ENCODE measurements at places on chromosomes 6 and 20. TPM values are rescaled to one million over a fixed set of nuclear protein-coding genes. Genes with fewer than 3 reads are reported as not detected.

The KCNG1 gene
- total RNA-seq, result 77.5 TPM

- DNase-seq, result no peak
Measured at GRCh38 chr6:143241111-143241510, 180.4 kb downstream of the AIG1 start.

DNA sequence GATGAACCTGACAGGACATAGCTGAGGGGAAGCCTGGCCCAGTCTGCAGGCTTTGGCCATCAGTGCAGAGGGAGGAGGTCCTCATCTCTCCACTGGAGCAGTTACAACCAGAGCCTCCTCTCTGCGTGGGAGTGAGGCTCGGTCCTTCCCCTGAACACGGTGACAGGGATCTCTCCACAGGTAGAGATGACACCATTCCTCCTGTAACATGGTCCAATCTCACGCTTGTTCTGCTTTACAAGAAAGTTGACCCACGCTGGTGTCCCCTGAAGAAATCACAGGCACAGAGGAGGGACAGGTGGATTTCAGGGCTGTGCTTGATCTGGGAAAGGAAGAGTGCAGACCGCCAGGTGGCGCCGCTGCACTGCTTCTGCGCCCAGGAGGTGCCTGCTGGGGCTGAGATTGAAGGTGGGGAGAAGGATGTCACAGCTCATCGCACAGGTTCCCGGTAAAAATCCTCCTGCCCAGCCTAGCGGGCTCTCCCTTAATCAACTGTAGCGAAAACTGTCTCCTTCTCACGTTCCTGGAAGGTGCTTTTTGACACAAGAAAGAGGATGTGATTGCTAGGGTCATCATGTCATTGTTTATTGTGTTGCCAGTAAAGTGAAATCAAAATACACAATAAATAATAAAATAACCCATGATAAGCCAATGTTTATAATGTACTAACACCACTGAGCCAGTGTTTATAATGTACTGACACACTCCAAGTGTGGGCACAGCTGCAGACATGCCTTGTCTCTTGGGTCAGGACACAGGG lies 20.4 kb downstream of the HLA-G start:
- peak; percentile 45 for DNase-seq

The SLC22A16 gene
- not detected for total RNA-seq

The LHFPL5 gene
- total RNA-seq, result not detected

The TSPO2 gene
- not detected for total RNA-seq

DNA sequence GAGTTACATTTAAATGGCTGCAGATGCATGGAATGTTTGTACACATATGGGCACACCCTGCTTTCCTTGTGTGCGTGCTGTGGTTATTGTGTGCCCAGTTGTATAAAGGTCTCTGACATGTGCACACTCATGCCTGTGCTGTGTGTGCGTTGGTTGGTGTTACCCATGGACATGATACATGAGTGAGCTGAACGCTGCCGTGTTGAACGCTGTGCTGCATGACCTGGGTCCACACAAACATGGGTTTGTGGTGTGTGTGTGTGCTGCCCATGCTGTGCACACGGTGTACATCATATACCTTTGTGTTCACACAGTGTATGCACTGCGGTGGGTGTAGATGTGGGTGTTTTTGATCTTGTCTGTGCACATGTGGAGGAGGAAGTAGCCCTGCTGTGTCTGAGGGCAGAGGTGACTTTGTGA lies 54.4 kb downstream of the TOX2 start:
- no peak for DNase-seq

The BRPF3 gene
- total RNA-seq, result 5.9 TPM

GRCh38 chr6:18352001-18352400 lies 35.1 kb upstream of the RNF144B start:
- no peak for DNase-seq

GRCh38 chr20:45318948-45319347 lies 10.8 kb upstream of the MATN4 start:
- no peak for DNase-seq

GRCh38 chr20:59788811-59789397 lies 144.5 kb downstream of the SYCP2 start:
- DNase-seq, result no peak

DNA sequence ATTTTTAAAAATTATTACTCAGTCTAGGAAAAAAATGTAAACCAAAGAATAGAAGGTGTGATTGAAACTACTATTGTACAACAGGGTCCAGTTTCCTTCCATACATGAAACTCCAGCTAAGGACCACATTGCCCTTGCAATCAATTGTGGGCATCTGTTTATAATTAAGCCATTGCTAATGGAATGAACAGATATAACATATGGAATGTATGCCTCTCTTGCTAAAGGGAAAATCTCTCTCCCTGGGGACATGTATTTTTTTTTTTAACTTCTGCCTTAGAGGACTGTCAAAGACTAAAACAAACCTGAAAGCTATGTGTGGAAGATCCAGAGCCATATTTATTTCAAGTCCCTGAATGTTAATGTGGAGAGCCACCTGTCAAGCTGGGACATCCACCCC lies 336.8 kb upstream of the MANEA start:
- no peak for DNase-seq

The FKBP1A gene
- 140 TPM for total RNA-seq

The PRR18 gene
- 0.35 TPM for total RNA-seq

DNA sequence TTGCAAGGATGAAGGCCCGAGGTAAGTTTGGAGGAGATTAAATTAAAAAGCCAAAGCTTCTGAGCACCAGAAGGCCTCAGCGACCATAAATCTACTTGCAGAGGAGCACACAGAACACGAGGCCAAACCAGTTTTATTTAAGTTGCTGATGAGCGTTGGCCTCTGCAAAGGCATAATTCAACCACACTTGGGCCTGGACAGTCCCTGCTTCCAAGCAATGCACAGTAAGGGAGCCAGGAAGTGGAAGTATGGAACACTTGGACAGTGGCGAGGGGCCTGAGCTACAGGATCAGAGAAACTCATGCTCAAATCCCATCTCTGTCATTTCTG lies 92.8 kb downstream of the PTPRT start:
- DNase-seq, result no peak

GRCh38 chr20:32555584-32555983 lies 29.5 kb downstream of the NOL4L start:
- no peak for DNase-seq

GRCh38 chr6:16316741-16317251 lies 78.4 kb downstream of the GMPR start:
- peak; percentile 18 for DNase-seq

The TBXT gene
- 2,059 TPM for total RNA-seq

- DNase-seq, result no peak
Measured at GRCh38 chr6:3566812-3567211, 110.0 kb upstream of the SLC22A23 start.

GRCh38 chr6:137472641-137473137 lies 21.5 kb downstream of the OLIG3 start:
- no peak for DNase-seq

The FAM162B gene
- 0.32 TPM for total RNA-seq

The PAK5 gene
- not detected for total RNA-seq

All from NCI-H460 (cell line).